ENCODE measurements at places on chromosomes 1 and 21.

GRCh38 chr1:68808351-68808750 lies 311.5 kb upstream of the DEPDC1 start:
- no peak for DNase-seq

GRCh38 chr21:32181457-32181856 lies 97.4 kb downstream of the MIS18A start:
- no peak for DNase-seq

- DNase-seq: no peak
Observed at GRCh38 chr1:23650344-23650990, 41.1 kb upstream of the RPL11 start.

DNA sequence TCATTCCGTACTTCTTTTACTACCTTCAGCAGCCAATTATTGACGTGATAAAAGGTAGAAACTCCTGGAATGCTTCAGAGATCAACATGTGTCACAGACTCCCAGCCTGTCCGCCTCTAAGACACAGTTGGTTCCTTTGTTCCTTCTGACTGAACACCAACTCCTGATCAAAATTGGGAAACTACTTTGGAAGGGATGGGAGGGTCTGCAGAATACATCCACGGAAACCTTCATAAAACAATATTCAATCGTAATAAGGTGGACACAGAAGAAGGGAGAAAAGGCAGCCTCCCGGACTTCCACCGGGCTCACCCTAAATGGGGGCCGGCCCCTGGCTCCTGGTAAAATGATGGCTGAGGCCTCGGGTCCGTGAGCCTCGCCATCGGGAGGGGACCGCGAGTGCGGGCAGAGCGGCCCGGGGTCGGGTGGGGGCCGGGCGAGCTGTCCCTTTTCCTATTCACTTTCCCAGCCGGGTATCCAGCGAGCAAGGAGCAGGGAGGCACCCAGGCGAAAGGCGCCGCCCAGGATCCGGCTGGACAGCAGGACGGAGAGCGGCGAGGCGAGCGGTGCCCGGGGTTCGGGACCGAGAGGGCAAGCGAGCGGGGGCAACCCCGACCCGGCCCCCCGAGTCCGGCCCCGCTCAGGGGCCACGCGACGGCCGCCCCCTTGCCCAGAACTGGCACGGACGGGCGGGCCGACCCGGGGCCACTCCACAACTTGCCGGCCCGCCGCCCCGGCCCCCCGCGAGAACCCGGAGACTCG lies 805 bp downstream of the NRIP1 start:
- DNase-seq: no peak

- no peak for DNase-seq
Observed at GRCh38 chr21:44511938-44512275, 28.1 kb downstream of the KRTAP10-1 start.

- DNase-seq: no peak
Observed at GRCh38 chr1:240310226-240310925, 218.7 kb downstream of the FMN2 start.

Data from HTR-8/SVneo (cell line).